Natural killer cell (primary cell): ENCODE measurements at places on chromosomes 7 and 10. TPM values are rescaled to one million over a fixed set of nuclear protein-coding genes. Genes with fewer than 3 reads are reported as not detected.

Gene CYP3A5
- not detected for total RNA-seq

DNA sequence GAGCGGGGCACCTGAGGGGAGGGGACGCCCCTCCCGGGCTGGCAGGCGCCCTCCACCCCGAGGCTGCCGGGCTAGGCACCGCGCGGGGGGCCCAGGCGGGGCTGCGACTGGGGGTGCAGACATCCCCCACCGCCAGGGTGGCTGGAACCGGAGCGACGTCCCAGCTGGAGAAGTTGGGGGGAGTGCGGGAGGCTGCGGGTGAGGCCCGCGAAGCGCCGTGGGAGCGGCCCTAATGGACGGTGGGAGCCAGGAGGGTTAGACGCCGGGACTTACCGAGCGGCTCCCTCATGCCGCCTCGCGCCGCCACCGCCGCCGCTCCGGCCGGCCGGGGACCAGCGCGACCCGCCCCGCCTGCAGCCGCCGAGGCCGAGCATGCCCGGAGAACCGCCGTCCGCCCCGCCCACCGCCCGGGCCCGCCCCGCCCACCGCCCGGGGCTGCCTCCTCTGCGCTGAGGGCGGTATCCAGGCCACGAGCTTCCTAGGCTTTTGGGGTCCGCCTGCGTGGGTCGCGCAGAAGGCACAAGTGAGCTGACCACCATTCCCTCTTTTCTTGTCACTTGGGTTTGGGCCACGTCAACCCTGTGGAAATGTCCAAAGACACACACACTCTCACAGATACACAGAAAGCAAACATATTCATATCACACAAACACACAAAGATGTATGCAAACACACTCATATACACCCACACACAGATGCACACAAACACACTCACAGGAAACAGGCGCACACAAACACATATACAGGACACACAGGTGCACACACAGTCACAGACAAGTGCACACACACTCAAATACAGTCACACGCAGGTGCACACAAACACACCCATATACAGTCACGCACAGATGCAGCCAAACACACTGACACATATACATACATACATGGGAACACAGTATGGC is at the start of gene JCAD:
Gene JCAD (minus strand): TSS at position 378 of the 899 bp plus-strand sequence. CDS start 11,774 bp downstream, outside the sequence.
- peak; percentile 48 for DNase-seq

Gene HACD1
- 0.87 TPM for total RNA-seq

- no peak for DNase-seq
Measured at GRCh38 chr7:130430841-130431666, 9.8 kb downstream of the CEP41 start.

- DNase-seq: no peak
Measured at GRCh38 chr10:99784727-99785441, 2.4 kb downstream of the ABCC2 start.
